Thoracic aorta (tissue), 2 donors: ENCODE measurements at places on chromosomes 6 and 20. TPM values are rescaled to one million over a fixed set of nuclear protein-coding genes. Genes with fewer than 3 reads are reported as not detected.

PAX1 gene
- total RNA-seq: not detected

GRCh38 chr20:59147586-59147985 is 16.0 kb upstream of the ZNF831 start:
- no peak for DNase-seq

DNA sequence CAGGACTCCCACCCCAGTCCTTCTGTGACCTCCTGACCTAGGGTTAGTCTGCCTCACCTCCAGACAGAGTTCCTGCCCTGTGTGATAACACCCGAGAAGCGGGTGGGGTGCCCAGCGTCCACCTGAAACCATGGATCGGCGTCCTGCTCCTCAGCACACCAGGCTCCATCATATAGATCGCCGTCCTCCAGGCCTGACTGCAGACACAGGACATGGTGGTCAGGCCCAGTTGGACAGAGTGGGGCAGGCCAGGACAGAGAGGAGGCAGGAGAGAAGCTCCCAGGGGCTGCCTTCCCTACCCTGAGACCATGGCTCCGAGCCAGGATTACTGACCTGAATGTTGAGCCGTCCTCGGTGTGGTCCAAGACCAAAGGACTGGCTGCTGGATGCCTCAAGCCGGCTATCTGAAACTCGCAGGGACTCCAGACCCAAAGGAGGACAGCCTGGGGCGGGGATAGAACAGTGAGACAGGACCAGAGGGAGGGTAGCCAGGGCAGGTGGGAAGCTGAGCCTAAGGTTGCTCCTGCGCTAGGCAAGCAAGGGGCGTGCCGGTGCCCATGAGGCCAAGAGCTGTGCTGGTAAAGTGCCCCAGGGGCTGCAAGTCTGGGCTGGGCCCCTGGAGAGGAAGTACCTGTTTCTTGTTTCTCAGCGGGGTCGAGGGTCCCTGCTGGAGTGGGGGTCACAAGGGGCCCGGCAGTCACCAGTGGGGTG is 2.2 kb downstream of the CPXM1 start:
- no peak for DNase-seq

GRCh38 chr6:69061066-69061465 is 426.0 kb downstream of the ADGRB3 start:
- no peak for DNase-seq

GRCh38 chr20:62193079-62194025 is 10.5 kb downstream of the MTG2 start:
- no peak for DNase-seq
